ENCODE measurements at places on chromosomes 5 and 9. TPM values are rescaled to one million over a fixed set of nuclear protein-coding genes. Genes with fewer than 3 reads are reported as not detected.

The ARRDC1 gene
- 93.7 TPM for total RNA-seq

GRCh38 chr9:104256031-104256695 lies 162.1 kb downstream of the SMC2 start:
- H3K4me1 ChIP-seq: no peaks in the 10 kb centered on the region
- no peak for DNase-seq
- H3K27ac ChIP-seq: no peak overlapping the region
- no peaks in the 10 kb centered on the region for H3K36me3 ChIP-seq
- no peaks in the 10 kb centered on the region for H3K27me3 ChIP-seq

DNA sequence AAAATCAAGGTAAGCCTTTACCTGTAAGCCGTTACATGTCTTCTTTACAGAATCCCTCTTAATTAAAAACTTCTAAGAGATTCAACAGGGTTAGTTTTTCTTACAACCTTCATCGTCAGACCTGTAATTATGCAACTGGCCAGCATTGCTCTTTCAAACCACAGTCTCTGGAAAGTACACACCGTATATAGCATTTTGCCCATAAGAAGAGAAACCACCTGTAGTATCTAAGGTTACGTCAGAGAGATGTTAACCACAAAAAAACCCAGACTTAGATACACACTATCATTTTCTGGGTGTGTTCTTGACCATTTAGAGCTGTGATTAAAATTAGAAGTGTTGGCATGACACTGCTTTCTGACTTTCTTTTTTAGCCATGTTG lies 140.0 kb downstream of the MUSK start:
- H3K4me1 ChIP-seq: peaks cover 14% of the 10 kb centered on the region
- H3K36me3 ChIP-seq: no peaks in the 10 kb centered on the region
- H3K27me3 ChIP-seq: no peaks in the 10 kb centered on the region
- no peak overlapping the region for H3K27ac ChIP-seq
- no peak for DNase-seq

DNA sequence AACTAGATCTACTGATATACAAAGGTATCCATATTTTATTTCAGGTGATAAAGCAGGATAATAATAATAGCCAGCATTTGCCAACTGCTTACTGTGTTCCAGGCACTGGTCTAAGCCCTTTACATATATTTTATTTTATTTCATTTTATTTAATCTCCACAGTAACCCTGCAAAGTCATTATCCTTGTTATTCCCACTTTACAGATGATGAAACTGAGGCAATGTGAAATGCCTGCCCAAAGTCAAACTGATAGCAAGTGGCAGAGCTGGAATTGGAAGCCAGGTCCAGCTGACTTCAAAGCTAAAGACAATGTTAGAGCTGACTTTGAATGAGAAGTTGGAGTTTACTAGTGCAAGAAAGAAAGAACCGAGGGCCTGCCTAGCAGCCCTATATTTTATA lies 24.8 kb downstream of the MORN5 start:
- DNase-seq: no peak
- H3K36me3 ChIP-seq: no peaks in the 10 kb centered on the region
- H3K27ac ChIP-seq: no peak overlapping the region

- H3K27me3 ChIP-seq: no peaks in the 10 kb centered on the region
- H3K27ac ChIP-seq: no peak overlapping the region
Measured at GRCh38 chr9:35108946-35109575, 6.1 kb upstream of the STOML2 start.

The TDRD7 gene
- 21.7 TPM for total RNA-seq

The TRPM6 gene
- total RNA-seq: not detected

The GDA gene
- 24.3 TPM for total RNA-seq

DNA sequence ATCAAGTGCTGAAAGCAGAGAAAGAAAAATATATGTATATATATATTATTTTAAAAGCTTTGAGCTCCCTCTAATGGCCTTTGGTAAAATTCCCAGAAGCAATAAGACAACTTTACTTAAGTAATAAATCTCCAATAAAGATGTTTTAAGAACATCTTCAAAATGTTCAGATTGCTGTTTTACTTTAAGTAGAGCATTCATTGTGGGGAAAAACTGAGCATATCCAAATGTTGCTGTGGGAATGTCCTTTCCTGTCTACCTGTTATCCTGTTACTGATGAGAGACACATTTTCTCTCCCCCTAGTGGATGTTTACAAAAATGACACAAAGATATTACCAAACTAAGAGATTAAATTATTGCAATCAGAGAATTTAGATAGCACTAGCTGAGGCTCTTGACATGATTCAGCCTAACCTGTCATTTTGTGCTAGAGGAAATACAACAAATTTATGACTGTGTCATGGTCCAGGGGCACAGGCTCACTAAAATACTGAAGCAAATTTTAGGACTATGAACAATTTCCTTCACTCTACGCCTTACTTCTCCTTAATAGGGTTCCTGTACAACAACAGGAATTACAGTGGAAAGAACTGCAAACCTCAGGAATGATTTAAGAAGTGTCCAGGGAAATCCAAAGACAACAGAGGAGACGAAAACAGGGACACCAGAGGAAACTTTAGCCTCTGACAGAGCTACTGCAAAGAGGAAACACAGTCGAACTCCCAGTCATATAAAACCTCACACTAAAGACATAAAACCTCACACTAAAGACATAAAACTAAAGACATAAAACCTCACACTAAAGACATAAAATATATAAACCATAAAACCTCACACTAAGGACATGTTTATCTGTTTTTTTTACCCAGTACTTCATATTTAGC lies 24.3 kb upstream of the PRRC1 start:
- peaks cover 45% of the 10 kb centered on the region for H3K27me3 ChIP-seq
- DNase-seq: no peak
- H3K27ac ChIP-seq: no peak overlapping the region
- no peaks in the 10 kb centered on the region for H3K4me1 ChIP-seq
- H3K4me3 ChIP-seq: no peak overlapping the region
- no peaks in the 10 kb centered on the region for H3K36me3 ChIP-seq
